ENCODE measurements at places on chromosomes 5 and 9.

DNA sequence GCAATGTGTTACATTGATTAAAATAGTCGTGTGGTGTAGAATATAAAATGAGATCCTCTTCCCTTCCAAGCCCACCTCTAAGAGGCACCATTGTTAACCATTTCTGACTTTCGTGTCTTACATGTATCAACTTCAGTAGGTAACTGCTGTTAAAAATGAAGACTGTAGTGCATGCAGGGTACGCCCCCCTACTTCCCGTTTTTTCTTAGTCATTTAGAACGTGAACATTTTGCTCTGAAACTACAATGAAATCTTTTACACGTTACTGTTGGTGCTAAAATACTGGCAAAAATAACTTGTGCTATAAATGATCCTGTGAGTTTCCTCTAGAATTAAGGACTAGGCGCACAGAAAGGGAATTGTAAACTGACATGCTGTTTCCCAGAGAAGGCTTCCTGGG, 41.5 kb downstream of the WNK2 start:
- no peak for DNase-seq

GRCh38 chr9:130860458-130861316, 25.6 kb downstream of the ABL1 start:
- no peak for DNase-seq

- DNase-seq: peak; percentile 81
Measured at GRCh38 chr5:108381954-108382783, at the start of gene FBXL17. TSS of gene FBXL17 (minus strand) at chr5:108382098.

DNA sequence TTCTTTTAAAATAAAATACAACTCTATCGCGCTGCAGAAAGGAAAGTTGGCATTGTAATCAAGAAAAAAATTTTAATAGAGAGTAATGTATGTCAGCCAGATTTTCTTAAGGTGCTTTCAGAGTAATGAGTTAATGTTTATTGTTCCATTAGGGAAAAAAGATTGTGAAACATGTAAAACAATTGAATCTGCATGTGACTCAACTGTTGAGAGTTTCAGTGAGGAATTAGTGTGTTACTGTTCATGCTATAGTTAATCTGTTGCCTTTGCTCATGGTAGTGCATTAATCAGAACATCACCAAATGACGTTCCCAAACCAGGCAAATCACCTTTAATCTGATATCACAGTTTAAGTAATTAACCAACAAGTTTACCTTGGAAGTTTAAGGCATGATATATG, 600.5 kb downstream of the NR2F1-AS1 start:
- no peak for DNase-seq

GRCh38 chr5:137735555-137736284, at the start of gene KLHL3:
TSS of gene KLHL3 (minus strand) at chr5:137736089. CDS start at chr5:137735646, 443 bp downstream.
- peak; percentile 95 for DNase-seq

DNA sequence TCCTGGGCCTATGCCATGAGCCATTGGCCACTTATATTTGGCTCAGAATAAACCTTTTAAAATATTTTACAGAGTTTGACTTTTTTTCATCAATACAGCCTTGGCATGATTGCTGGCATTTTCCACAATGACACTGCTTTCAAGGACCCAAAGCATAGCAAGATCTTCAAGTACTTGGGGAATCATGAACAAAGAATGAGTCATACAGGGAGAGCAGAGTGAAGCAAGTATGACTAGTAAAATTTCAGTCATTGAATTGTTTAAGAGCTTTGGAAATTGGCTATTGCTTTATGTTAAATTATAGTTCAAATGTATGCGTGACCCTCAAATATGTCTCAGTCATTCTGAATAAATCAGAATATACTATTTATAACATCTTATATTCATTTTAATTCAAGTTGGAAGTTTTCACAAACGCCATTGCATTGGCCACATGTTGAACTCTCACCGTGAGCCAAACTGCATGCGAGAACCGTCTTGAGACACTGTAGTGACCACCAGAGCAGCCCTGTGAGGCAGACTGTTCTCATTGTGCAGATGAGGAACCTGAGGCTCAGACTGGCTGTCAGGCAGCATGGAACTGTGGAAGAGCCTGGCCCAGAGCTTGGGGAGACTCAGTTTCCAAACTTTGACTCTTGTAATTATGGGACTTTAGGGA, 52.9 kb downstream of the GDNF start:
- DNase-seq: no peak

DNA sequence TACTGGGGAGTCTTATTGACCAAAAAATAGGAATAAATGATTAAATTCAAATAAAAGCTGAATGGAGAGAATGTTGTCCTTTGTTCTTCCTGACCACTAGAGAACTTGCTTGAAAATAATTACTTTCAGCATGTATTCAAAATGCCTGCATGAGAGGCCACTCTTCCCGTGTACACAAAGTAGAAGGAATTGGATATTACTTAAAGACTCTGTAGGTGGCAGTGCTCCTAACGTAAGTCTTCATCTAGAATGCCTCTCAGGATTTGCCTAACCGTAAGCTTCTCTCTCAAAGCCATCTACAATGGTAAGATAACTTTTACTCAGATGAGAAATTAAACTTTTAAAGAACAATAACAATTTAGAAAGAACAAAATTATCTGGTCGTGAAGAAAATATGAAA, 620.0 kb upstream of the CCNG1 start:
- no peak for DNase-seq

DNA sequence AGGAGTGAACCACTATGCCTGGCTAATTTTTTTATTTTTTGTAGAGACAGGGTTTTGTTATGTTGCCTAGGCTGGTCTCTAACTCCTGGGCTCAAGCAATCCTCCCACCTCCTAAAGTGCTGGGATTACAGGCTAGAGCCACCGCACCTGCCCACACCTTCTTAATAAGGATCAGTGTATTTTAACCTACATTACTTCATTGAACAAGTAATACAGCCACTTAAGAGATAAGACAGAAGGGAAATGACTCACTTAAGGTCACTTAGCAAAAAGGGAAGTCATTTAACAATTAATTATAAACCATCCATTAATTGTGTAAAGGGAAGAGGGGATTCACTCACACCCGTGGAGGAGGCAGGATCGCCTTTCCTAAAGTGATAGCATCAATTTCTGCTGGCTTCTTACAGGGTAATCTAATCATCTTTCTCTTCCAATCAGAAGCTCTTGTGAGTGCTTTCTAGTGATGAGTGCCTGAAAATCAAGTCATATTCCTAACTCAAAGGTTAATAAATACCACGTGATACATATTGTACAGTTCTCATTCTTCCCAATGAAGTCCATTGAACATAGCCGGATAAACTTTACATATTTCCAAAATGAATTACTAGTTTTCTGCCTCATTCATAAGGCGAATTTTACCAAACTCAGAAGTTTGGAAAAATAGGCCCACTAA, 3.5 kb downstream of the FBXW11 start:
- no peak for DNase-seq

- DNase-seq: no peak
Measured at GRCh38 chr9:103361906-103362305, 366.8 kb downstream of the CYLC2 start.

DNA sequence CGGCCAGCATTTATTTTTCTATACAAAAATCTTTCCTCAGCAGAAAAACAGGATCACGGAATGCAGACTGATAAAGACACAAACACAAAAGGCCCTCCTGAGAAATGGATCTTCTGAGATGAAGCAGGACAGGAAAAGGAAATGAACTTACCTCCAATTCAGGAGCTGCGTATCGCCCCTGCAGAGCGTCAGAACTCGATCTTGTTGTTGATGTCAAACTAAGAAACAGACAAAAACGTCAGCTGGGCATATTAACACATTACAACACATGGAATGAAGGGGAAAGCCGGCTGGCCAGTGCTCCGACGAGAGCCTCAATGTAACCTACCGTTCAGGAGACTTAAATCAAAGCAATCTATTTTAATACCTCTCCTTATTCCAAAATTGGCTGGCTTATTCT, 105.1 kb downstream of the SERINC5 start:
- no peak for DNase-seq

DNA sequence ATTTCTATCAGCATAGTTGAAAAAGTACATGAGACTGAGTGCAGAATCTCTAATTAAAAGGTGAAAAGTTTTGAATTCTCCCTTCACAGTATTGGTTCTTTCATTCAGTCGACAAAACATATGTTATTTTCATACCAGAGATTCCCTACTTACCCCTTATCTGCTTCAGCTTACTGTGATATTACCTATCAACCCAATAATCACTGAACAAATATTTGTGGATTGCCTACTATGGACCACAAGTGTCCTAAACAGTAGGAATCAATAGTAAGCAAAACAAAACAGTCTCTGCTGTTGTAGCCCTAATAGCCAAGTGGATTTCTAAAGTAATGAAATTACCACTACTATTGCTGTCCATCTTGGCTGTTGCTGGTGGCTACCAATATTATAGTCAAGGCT, 11.5 kb downstream of the CCDC152 start:
- no peak for DNase-seq

- no peak for DNase-seq
Measured at GRCh38 chr5:15384581-15384980, 115.4 kb upstream of the FBXL7 start.

- DNase-seq: no peak
Measured at GRCh38 chr5:12284604-12285003, 380.4 kb upstream of the CTNND2 start.

DNA sequence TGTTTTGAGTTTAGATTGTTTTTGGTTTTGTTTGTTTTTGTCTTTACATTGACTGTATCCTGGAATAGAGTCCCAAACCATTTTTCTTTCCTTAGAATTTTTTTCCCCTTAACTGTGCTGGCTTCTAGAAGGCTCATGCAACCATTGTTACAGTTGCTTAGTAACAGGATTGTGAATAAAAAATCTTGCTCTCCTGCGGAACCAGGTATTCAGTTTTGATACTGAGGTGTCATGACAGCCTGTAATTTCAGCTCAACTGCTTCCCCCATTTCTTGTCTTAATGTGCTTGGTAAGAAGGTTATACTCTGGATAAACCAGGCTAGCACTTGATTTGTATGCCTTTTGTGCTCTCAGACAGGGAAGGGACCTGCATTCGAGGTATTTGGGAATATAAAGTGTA, 42.1 kb downstream of the FOCAD start:
- DNase-seq: no peak

DNA sequence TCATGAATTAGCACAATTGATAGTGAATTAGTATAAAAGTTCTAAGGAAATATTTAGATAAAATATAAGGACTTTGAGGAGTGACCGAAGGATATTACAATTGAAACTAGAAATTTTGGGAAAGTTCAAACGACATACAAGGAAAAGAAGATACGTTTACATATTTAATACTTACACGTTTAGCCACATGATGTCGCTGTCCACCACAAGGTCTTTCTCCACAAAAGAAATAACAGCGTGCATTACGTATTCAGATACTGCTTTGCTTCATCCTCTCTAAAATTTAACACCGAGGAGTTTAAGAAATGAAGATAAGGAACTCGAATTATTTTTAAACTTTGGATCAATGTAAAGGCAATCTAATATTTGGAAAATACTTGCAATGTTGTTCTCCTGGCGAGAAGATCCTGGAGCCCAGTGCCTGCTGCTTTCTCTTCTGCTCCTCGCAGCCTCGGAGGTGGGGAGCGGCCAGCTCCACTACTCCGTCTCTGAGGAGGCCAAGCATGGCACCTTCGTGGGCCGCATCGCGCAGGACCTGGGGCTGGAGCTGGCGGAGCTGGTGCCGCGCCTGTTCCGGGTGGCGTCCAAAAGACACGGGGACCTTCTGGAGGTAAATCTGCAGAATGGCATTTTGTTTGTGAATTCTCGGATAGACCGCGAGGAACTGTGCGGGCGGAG, at the start of gene PCDHA3:
PCDHA3 (plus strand) TSS at position 242 of the 678 bp plus-strand sequence.
- peak; percentile 22 for DNase-seq

- DNase-seq: no peak
Measured at GRCh38 chr9:38445154-38446043, 21.1 kb upstream of the IGFBPL1 start.

DNA sequence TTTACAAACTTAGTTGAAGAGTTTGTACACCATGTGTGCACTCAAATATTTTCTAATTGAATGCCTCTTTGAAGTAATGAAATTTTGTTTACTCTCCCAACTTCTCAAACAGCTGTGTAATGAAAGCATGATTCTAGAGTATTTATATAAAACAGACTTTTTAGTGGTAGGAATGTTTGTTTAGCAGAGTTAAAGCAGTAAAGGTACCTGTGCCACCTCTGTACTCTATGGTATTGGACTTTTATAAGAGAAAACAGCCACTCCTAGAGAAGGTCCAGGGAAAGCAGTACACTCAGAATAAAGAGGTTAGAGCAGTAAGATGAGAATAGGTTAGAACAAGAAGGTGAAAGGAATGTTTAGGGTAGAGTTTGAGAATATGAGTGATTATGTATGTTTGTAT, 163.1 kb downstream of the CHSY3 start:
- no peak for DNase-seq

DNA sequence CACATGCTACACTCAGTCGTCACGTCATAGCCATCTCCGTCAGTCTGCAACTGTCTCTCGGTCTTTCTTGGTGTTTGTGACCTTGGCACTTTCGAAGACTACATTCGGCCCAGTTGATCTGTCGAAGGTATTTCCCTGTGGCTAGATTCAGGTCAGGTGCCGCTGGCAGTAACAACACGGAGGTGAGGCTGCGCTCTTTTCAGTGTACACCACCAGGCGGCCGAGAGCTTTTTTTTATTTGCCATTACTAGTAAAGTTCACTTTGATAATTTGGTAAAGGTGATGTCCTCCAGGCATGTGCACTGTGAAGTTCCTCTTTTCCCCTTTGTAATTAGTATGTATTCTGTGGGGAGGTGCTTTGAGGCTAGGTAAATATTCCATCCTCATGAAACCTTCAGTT, 49.7 kb downstream of the RNF130 start:
- DNase-seq: no peak

DNA sequence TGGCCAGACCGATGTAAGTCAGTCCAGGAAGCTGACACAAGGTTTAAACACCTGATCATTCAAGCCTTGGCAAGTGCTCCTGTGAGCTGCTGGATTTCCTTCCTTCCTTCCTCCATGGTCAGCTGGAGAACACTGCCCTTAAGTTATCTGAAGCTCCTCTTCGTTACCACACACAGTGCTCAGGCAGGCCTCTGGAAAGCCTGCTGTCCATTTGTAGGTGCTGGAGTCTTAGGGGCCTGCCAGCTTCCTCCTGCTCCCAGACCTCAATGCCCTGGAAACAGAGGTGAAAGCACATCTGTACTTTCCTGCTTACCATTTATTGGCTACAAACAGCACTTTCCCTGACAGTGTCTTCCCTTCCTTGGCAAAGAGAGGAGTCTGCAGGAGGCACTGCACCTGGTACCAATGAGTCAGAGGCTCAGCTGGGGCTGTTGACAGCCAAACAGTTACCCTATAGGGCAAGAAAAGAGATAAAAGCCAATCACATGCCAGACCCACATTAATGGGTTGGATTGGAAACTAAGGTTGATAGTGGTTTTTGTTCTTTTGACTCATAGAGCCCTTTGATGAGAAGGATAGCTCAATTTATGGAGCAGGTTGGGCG, 72.6 kb upstream of the PUM3 start:
- DNase-seq: no peak

GRCh38 chr9:1492156-1492555, 442.0 kb downstream of the DMRT2 start:
- DNase-seq: no peak

GRCh38 chr5:62100201-62100600, 205.8 kb upstream of the KIF2A start:
- no peak for DNase-seq

GRCh38 chr5:109105631-109106267, 304.0 kb downstream of the PJA2 start:
- no peak for DNase-seq

- peak; percentile 54 for DNase-seq
Measured at GRCh38 chr9:15642369-15642962, 89.6 kb downstream of the CCDC171 start.

Measured in G401 (cell line).